ENCODE measurements at places on chromosomes 5 and 9.

- no peak for DNase-seq
Observed at GRCh38 chr9:87659534-87660419, 66.1 kb upstream of the CTSL start.

DNA sequence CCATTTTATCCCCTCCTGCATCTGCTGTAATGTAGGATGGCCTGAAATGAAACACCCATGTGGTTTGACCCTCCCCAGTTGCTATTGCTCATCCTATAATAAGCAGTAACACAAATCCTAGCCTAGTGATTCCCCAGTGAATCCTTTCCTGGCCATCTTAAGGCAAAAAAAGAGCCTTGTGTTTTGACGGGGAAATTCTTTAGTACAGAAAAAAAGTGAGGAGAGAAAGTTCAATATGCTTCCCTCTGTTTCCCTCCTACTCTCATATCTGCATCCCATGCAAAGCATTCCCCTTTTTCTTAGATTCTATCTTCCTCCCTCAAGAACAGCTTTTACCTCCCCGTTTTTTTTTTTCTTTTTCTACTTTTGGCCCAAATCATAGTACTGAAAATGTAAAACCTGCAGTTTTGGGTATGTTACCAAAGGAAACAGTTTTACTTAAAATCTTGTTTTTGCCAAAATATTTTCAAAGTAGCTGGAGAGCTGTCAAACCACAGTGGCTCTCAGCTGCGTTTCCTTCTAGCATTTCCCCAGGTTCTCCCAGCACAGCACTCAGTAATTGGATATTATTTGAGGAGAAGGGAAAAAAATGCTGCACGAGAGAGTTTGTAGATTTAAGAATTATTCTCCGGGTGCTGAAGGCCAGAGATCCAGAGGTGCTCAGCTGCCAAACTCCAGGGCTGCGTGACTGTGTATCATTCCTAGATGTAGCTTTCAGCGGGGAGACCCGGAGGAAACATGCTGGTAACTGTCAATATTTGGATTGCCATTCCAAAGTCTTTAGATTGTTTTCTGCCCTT, 321.4 kb downstream of the NPR3 start:
- DNase-seq, result no peak

DNA sequence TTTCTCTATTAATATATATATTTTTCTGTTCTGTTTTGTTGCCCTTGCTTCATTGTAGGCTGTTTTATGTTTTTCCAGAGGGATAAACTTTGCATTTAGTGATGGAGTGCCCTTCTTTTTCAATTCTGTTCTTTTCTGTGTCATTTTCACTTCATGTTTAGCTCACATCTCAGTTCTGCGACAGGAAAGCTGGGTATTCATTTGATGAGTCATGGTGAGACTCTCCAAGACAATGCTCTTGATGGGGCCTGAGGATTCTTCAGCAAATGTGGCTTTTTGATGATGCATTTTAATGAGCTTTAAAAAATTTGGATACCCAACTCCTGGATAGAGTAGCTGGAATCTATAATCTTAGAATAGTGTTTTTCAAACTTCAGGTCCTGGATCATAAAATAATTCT, 56.5 kb upstream of the SPATA31D4 start:
- no peak for DNase-seq

GRCh38 chr5:147483961-147484707, 25.7 kb downstream of the DPYSL3 start:
- no peak for DNase-seq

- peak; percentile 26 for DNase-seq
Observed at GRCh38 chr9:19028835-19029451, 4.1 kb downstream of the SAXO1 start.

Data from activated CD4-positive, alpha-beta T cell treated with anti-CD3 and anti-CD28 coated beads for 48 hours (primary cell).